ENCODE measurements at places on chromosomes 3 and 15. TPM values are rescaled to one million over a fixed set of nuclear protein-coding genes. Genes with fewer than 3 reads are reported as not detected.

Gene YEATS2
- 34.8 TPM for polyA plus RNA-seq

Gene ARRDC4
- 9.2 TPM for polyA plus RNA-seq

Gene XCR1
- not detected for polyA plus RNA-seq

Gene PAQR9
- polyA plus RNA-seq = not detected

Gene CELF6
- polyA plus RNA-seq = 0.10 TPM

Gene CHL1
- 0.25 TPM for polyA plus RNA-seq

DNA sequence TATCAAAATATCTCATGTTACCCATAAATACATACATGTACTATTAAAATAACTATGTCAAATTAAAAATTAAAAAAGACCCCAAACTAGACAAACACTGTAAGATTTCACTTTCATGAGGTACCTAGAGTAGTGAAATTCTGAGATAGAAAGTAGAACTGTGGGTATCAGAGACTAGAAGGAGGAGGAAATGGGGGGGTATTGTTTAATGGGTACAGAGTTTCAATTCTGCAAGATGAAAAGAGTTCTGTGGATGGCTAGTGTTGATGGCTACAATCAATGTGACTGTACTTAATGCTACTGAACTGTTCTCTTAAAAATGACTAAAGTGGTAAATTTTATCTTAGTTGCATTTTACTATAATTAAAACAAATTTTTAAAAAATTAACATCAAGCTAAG is 36.6 kb downstream of the RFX7 start:
- no peak for DNase-seq

GRCh38 chr3:195184716-195185421 is 86.1 kb downstream of the XXYLT1 start:
- no peak for DNase-seq

GRCh38 chr3:169026543-169027182 is 636.8 kb downstream of the MECOM start:
- peak; percentile 66 for DNase-seq

DNA sequence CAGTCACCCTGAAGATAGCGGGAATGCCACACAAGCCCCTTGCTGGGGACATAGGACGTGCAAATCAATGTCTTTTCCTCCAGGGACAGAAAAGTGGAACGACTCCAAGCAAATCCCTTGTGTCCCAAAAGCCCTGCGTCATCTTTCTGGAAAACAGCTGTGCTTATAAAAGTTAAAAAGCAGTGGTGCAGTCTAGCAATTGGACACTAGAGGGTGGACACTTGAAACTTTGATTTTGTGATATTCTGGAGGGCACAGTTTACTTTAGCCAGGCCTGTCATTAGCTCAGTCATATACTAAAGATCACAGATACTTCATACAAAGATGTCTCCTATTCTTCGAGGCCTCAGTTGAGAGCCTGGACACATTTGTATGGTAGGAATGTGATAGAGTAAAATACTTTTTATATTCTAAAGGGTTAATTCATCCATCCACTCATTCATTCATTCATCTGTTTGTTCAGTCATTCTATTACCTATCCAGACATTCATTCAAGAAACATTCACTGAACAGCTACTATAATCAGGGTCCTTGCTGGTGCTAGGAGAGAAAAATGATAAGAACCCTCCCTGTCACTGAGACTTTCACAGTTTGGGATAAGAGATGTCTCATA is 63.8 kb upstream of the ANKRD34C start:
- no peak for DNase-seq
